ENCODE measurements at places on chromosomes 3 and 15.

DNA sequence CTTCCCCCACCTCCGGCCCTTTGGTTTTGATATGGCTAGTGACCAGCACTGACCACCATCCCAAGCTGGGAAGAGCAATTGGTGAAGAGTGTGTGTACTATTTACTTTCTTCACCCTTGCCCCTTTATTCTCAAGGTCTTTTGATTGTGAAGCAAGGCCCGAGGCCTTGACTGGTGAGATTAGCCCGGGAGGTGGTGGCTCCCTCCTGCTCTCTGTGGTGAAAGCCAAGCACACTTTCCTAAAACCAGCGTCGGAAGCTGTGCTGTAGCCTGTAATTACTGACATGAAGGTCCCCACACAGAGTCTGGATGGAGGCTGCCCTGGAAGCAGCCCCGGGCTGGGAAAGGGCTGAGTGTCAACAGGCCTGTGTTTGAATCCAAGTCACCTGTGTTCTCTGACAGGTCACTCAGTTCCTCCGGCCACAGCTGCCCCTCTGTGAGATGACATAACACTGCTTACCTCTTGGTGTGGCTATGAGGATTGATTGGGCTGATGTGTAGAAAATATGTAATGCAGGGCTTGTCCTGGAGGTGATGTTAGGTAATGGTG is 60.5 kb upstream of the PRR23C start:
- DNase-seq: no peak

DNA sequence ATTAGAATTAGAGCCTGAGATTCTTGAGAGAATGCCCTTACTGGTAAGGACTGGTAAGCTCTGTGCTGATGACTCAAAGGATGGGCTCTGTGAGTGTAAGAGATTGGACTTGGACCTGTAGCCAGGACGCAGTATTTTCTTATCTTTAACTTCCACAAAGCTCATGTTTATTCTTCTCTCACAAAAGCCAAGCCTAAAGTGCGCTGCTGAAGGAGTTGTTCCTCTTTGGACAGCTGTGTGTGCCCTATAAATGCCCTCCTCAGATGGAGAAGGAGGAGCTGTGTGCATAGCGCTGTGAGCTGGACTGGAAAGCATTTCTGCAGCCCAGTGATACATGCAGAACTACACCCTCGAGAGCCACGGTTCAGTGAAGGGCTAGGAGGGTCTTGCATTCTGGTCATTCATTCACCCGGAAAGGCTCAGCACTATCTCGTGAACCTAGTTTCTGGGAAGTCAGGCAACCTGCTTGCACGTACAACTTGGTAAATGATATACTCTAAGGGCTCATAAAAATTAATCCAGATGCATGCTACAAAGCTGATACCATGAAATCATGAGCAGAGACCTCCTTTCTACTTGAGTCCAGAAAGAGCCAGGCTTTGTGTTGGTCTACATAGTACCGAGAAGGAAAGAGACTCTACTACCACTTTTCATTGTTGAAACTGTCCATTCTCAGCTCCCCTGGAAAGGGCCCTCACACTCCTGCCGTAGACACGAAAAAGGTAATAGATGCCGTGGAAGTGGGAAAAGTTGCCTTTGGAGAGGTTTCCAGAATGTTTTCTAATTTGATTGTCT is 103.0 kb upstream of the TBL1XR1 start:
- DNase-seq: no peak

DNA sequence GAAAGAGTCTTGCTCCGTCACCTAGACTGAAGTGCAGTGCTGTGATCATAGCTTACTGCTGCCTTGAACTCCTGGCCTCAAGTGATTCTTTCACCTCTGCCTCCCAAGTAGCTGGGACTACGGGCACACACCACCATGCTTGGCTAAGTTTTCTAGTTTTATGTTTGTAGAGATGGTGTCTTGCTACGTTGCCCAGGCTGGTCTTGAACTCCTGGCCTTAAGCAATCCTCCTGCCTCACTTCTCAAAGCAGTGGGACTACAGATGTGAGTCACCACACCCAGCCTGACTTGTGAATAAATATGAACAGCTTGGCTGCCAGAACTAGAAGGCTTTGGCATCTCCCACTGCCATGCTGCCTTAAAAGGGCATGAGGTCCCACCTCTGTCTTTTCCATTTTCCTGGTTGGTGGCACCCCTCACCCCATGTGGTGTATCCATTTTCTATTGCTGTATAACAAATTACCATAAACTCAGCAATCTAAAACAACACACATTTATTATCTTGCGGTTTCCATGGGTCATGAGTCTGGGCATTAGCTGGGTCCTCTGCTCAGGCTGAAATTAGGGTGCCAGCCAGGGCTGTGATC is 44.3 kb downstream of the PTPRG start:
- no peak for DNase-seq

- DNase-seq: no peak
Observed at GRCh38 chr3:129010310-129010956, 9.3 kb downstream of the EFCC1 start.

DNA sequence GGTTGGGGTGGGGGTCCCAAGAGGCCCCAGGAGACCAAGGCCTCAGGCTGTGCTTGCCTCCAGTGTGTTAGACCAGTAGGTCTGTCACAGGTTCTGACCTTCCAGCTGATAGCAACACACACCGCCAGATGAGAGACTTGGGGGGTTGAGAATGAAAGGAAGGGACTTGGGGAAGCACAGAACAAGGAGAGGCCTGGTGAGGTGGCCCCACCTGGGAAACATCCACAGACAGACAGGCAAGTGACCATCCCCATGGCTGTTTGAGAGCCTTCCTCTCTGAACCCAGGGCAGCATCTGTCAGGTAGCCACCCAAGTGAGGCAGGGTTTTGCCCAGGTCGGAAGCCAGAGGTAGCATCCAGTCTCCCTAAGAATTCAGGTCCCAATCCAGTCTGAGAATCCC is 35.0 kb upstream of the VPS8 start:
- no peak for DNase-seq

- DNase-seq: no peak
Observed at GRCh38 chr3:46675843-46676567, 17.5 kb downstream of the ALS2CL start.

DNA sequence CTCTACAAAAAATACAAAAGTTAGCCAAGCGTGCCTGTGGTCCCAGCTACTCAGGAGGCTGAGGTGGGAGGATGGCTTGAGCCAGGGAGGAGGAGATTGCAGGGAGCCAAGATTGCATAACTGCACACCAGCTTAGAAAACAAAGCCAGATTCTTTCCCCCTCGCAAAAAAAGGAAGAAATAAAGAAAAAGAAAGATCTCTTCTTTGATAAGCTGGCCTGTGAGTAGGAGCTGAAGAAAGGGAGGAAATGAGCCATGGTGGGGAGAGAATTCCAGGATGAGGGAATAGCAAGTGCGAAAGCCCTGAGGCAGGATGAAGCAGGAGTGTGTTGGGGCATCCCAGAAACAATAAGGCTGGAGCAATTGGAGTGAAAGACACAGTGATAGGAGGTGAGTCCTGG is 24.5 kb upstream of the TOP2B start:
- DNase-seq: no peak

- DNase-seq: no peak
Observed at GRCh38 chr15:36495456-36495991, 83.9 kb upstream of the CDIN1 start.

DNA sequence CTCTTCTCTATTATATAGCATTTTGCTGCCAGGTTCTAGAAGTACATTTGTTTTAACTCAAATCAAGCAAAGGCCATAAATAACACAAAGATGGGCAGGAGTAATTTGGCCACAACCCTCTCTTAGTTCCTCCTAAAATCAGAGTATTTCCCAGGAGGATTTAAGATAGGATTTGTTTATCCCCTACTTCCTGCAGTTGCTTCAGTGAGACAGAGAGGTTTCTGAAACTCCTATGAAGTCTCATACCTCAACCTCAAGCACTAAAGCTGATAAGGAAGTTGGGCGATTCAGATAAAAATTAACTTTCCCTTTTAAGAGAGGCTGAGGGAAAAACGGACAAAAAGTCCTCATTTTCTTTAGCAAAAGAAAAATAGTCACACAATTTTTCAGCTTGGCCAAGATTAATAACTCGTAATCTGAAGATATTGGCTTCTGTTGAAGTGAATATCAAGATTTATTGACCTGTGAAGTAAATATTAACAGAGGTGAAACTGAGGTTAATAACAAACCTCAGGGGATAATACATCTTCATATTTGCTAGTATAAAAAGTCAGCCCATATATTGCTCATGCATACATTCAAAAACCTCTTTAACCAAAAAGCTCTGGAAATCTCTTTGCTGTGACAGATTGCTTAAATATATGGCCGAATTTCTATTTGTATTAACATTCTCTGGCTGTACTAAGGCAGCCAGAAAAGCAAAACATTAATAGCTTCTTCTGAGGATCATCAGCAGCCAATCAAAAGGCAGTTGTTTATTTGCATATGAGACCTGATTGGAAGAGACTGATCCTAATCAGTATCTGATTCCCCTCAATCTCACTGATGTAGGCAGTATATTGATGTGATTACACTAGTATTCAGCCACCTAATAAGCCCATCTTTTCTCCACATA is 90.6 kb upstream of the GADL1 start:
- no peak for DNase-seq

GRCh38 chr3:192273697-192274010 is 453.7 kb downstream of the FGF12 start:
- DNase-seq: no peak

GRCh38 chr3:125054449-125055329 is 1.1 kb downstream of the HEG1 start:
- no peak for DNase-seq

GRCh38 chr3:97830638-97831037 is 8.8 kb downstream of the CRYBG3 start:
- DNase-seq: no peak

GRCh38 chr15:67146875-67147381 is 81.5 kb downstream of the SMAD3 start:
- DNase-seq: no peak

DNA sequence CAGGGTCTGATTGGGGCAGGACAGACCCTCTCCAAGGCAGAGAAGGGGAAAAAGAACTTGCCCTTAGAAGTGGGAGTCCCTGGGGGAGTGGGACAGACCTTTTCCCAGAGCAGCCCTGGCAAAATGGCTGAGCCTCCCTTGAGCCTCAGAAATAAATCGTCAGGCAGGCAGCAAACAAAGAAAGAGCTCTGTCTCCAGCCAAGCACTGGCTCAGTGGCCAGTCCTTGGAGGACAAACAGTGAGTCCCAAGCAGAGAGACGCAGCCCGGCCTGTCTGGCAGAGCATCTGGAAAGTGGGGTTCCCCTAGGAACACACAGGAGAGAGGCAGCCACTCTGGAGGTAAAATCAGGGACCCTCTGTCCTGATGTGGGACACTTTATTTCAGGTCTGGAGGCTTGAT is 1.8 kb downstream of the SLC6A1 start:
- DNase-seq: no peak
